Hematopoietic multipotent progenitor cell treated with erythropoietin and hydrocortisone succinate and interleukin-3 and kit ligand, for 8 days (in vitro differentiated cells): ENCODE measurements at places on chromosomes 1 and 21.
A peak's percentile ranks its signal among the peaks of the same experiment; 100 is the strongest.

GRCh38 chr1:244248426-244248825 is 197.3 kb downstream of the ZBTB18 start:
- no peak for DNase-seq

DNA sequence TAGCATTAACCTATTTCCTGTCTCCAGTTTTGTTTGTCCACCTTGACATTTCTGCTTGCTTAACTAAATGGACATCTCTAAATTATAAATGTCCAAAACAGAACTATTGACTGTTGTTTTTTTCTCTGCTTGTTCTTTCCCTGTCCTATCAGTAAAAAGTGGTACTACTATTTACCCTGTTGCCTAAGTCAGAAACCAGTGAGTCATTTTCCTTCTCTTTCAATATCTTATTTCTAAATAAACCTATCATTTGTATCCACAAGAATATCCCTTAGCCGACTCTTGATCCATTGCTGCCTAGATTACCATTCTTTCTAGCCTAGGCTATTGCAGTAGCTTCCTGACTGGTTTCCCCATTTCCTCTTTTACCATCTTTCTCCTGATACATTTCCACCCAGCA is 22.5 kb downstream of the MIER1 start:
- no peak for DNase-seq

DNA sequence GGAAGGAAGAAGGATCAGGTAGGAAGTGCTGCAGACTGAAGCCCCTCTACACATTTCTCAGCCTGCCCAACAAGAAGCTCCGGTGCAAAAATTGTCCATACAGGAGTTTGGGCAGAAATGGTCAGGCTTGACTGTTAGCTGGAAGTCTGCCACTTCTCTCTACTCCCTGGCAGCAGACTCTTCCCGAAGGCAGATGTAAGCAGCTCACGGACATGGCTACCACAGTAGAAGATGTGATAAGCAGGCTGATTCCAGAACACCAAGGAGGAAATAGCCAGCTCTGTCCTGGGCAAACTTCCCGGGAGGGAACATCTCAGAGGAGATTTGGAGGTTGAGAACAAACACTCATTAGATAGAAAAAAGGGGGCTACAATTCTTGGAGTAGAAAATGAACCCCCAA is 52.6 kb downstream of the TRABD2B start:
- no peak for DNase-seq

DNA sequence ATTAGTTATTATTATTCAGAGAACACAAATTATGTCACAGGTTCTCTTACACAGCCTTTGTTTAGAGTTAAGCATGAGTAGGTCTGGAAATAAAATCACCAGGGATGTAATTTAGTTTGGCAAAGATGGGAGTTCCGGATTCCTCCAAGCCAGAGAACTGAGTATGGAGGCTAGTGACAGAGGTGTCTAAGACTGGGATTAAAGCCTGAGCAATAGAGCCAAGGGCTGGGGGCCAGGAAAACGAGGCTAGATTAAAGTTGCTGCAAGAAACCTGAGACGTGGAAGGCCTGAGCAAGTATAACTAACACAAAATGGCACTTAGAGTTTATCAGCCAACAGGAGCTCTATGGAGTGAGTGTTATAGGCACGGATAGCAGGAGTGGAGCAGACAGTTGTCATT is 381.6 kb downstream of the SRGAP2C start:
- DNase-seq, result no peak

GRCh38 chr1:18256282-18257235 is 149.0 kb downstream of the IGSF21 start:
- DNase-seq, result peak; percentile 39

DNA sequence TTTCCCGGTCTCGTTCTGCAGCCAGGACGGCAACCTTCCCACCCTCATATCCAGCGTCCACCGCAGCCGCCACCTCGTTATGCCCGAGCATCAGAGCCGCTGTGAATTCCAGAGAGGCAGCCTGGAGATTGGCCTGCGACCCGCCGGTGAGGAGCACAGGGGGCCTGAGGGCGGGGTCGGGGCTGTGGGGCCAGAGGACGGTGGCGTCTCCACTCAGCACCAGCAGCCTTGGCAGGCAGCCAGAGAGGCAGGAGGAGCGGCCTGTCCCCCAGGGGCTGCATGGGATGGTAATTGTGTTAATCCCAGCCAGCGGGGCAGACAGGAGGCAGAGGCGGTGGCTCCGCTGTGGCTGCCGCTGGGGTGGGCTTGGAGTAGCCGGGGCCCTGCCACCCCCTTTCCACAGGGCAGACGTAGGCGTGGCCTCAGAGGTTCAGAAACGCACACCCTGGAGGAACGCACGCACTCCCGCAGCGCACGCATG is 12.1 kb downstream of the SAMD11 start:
- DNase-seq, result no peak

- no peak for DNase-seq
Observed at GRCh38 chr1:30952098-30952497, 43.5 kb upstream of the SDC3 start.

DNA sequence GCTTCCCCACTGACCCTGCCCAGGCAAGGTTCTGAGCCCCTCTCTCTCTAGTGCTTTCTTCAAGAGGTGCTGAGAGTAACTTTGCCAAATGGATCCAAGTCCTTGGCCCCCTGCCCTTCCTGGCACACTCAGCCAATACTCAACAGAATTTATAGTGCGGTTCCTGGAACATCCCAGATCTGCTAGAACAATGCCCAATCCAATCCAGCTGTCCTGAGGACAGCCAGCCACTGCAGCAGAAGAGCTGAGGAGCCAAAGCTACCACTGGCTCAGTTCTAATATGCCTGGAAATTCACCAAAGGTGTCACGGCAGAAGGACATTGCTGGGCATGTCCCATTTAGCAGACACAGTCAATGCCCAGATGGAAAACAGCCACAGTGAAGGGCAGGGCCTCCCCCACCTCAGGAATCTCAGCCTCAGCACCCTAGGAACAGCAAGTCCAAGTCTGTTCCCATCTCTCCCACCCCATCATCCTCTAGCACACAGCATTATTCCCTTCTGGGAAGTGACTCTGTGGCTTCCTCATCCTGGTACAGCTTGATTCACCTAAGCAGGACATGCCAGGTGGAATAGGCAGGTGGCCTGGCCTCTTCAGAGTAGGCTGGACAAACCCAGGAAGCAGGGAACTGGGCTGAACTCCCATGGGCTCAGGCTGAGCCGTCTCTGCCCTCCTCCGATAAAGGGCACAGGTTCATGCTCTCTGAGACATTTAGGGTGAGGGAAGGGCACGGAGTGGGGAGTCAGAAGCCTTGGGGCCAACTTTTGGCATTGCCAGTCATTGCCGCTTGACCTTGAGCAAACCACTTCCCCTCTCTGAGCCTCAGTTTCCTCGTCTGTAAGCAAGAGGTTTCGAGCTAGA is 24.6 kb downstream of the PMVK start:
- DNase-seq, result no peak

DNA sequence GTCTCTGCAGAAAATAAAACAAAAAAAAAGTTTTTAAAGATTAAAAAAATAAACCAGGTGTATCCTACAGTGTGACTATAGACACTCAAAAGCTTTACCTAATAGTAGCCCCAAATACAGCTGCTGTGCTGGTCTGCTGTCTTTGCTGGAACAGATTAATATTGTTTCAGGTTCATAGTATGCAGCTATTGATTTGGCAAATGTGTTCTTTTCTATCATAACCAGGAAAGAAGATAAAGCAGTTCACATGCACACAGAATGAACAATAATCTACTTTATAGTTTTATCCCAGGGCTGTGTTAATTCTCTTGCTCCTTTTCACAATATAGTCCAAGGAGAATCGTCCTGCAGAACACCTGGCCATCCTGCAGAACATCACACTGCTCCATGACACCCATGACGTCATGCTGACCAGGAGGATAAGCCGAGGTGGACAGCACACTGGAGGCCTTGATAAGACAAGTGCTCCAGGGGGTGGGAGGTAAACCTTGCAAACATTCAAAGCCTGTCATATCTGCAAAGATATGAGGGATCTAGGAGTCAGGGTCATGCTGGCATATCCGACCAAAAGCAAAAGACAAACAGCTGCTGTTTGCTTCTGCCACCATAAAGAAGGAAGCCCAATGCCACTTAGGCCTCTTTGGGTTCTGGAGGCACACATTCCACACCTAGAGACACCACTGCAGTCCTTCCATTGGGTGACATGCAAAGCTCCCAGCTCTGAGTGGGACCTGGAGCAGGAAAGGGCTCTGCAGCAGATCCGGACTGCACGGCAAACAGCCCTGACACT is 86.1 kb upstream of the SLC2A1 start:
- no peak for DNase-seq

GRCh38 chr21:42614396-42614795 is 39.0 kb upstream of the PDE9A start:
- peak; percentile 59 for DNase-seq

GRCh38 chr1:162303004-162303344 is 73.7 kb downstream of the SPATA46 start:
- no peak for DNase-seq

GRCh38 chr1:234091065-234091401 is 186.6 kb downstream of the SLC35F3 start:
- no peak for DNase-seq

DNA sequence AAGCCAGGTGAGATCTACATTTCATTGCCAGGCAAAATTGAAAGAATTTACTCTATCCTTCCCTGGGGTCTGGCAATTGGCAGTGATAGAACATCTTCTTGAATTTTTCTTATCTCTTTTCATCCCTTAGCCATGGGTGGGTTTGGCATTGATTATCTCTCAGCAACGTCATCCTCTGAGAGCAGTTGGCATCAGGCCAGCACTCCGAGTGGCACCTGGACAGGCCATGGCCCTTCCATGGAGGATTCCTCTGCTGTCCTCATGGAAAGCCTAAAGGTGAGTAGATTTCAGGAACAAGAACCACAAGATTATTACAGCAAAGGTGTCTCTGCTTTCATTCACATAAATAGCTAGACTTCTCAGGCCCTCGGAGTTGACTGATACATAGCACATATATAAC is 39.3 kb downstream of the NCF2 start:
- DNase-seq, result no peak

GRCh38 chr21:21963911-21964310 is 965.7 kb downstream of the NCAM2 start:
- DNase-seq, result no peak

GRCh38 chr1:17933971-17934370 is 173.6 kb upstream of the IGSF21 start:
- DNase-seq, result no peak

DNA sequence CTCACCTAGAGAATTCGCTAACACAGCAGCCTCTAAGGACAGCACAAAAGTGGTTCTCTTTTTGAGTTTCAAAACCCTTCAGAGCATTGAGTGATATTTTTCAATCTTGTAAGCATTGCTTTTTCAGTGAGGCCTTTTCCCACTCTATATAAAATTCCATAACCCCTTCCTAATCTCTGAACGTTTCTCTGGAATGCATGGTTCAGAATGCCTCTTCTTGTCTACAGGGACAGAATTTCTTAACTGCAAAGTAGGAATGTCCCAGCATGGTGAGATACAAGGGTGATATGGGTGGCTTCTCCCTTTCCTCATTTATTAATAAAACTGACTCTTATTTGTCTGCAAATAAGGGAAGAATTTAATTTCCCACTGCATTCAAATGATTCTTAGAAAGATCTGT is 377.9 kb downstream of the LTN1 start:
- no peak for DNase-seq

DNA sequence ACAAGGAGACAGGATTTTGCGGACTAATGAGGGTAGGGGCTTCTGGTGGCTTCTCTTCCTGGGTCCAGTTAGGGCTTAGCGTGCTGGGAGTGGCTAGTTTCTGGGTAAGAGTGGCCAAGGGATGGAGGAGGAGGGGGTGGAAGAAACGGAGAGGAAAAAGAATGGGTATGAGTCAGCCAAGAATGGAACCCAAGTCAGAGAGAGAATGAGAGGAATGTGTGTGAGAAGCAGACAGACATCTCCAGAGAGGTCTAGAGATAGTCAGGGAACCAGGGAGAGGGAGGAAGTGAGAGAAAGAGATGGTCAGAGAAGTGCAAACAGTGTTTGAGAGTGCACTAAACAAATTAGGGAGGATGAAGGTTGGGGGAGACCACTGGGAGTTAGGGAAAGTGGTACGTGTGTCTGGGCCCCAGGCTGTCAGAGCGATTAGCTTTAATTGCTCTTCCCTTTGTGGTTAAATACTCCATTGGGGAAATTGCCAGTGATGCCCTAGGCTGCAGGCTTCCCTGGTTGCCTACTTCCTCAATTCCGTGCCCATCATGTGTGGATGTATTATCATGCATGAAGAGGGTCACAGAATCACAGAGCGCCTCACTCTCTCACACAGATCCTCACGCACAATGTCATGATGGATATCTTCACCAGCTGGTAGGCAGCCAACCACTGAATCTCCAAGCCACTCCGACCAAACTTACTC is 1.4 kb downstream of the PEA15 start:
- peak; percentile 7 for DNase-seq

- DNase-seq, result no peak
Observed at GRCh38 chr1:106978477-106979322, 77.8 kb upstream of the PRMT6 start.

DNA sequence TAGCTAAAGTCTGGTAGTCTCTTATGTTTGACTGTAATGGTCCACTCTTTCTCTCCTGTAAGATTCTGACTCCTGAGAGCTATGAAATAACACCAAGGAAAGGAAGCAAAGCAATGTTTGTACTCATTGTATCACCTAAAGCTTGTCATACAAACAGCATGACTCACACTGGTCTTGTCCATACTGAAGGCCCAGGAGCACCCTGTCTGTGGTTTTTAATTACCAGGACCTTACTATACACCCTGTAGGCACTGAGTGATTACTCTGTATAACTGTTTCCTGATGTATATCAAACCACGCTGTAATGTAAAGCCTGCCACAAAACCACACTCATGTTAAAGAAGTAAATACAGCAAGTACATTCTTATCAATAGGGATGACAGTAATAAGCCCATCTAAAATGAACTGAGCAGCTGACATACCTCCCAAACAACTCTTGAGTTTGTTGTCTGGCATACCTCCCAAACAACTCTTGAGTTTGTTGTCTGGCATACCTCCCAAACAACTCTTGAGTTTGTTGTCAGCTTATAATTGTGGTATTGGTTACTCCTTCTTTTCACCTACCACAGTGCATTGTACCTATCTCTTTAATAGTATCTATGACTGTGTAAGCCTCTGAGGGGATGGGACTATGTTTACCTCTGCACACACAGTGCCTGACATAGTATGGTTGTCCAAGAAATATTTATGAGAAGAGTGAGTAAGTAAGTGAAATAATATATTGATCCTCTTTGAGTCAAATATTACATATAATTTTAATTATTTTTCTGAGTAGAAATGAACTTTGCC is 11.6 kb upstream of the TNFSF18 start:
- DNase-seq, result peak; percentile 4

- DNase-seq, result no peak
Observed at GRCh38 chr21:29671728-29672127, 268.1 kb downstream of the GRIK1 start.

DNA sequence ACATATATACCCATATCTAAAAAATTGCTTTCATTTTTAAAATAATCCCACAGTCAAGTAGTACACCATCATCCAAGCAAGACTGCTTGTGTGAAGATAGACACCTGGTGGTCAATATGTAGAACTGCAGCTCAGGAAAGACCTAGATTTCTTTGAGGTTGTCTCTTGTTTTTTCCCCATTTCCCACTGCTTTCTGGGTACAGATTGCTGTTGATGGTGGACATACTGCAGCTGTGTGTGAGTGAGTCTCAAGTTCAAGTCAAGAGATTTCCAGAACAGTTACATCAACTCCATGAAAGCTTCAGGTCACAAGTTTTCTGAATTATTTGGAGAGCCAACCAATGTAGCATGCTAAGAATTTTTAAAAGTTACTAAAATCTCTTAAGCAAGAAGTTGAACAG is 306.4 kb downstream of the DUSP10 start:
- DNase-seq, result peak; percentile 49

GRCh38 chr1:172704001-172704400 is 45.1 kb downstream of the FASLG start:
- DNase-seq, result no peak
